ENCODE measurements at places on chromosomes 6 and 20.

- DNase-seq = no peak
Measured at GRCh38 chr20:39504710-39505094, 542.6 kb downstream of the DHX35 start.

GRCh38 chr6:142357879-142358278 is 56.1 kb downstream of the ADGRG6 start:
- DNase-seq = peak; percentile 42

- DNase-seq = no peak
Measured at GRCh38 chr6:1079525-1079924, 232.4 kb upstream of the FOXQ1 start.

DNA sequence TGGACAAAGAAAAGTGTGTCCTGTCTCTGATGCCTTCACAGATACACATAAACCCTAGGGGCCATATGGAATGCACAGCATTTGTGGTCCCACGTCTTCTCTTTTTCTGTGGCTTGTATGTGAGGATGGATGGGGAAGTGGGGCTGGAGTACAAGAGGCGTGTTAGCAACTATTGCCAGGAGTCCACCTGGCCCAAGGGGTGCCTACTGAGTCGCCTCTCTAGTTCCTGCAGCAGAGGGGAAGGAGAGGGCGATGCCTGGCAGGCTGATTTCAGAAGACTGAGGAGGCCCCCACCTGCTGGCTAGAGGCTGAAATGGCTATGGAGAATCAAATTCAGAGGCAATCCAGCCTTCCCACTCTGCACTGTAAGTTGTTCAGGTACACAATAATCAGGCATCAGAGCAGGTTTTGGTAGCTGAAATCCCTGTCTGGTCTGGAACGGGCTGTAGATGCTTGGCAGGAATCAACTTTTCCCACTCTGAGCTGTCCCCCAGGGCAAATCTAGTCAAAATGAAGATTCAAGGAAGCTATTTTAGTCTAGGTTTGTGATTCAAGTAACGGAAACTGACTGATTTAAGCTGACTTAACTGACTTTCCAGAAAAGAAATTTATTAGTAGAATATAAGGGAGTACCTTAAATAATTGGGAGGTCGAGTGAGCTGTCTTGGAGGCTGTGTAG is 14.9 kb upstream of the PPARD start:
- peak; percentile 61 for DNase-seq
